NCI-H2029 (cell line): ENCODE measurements at places on chromosomes 2 and 18.

GRCh38 chr2:107597507-107597906 is 229.2 kb upstream of the RGPD4 start:
- no peak for DNase-seq

DNA sequence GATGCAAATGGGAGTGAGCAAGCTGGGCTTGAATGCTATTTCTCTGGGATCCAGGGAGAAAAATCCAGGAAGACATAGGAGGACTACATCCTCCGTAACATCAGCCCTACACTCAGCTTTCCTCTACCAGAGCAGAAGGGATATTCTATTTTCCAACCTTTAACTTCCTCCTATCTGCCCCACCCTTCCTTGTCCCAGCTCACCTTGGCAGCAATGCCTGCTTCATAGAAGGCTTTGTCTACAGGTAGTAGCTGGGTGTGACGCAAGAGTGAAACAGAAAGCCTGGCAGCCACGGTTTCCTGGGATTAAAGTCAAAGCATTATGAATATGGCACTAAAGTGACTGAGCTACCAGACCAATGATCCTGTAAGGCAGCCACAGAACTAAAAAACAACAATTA is 3.9 kb downstream of the KRTCAP3 start:
- DNase-seq = peak; percentile 91

DNA sequence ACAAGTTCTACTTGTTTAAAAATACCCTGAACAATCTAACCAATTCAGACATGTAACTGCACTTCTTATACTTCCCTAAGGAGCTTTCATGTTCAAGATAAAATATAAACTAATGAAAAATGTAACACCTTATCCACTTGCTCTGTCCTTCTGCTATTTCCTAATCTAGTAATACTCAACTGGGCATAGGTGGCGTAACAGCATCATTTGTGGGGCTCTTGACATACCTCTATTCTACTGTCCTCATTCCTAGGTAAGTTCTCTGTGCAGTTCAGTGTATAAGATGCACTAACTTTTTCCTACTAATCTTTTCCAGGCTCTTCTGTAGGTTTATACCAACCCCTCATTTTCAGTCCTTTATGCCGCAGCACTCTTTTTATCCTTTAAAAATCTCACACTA is 36.7 kb downstream of the PRKD3 start:
- no peak for DNase-seq

GRCh38 chr18:79496978-79497637 is 101.4 kb downstream of the NFATC1 start:
- no peak for DNase-seq

- DNase-seq = no peak
These were observed 311.8 kb upstream of the MMADHC start for GRCh38 chr2:149899390-149899789.

GRCh38 chr18:22194151-22194598 is 24.8 kb downstream of the GATA6 start:
- DNase-seq = no peak

DNA sequence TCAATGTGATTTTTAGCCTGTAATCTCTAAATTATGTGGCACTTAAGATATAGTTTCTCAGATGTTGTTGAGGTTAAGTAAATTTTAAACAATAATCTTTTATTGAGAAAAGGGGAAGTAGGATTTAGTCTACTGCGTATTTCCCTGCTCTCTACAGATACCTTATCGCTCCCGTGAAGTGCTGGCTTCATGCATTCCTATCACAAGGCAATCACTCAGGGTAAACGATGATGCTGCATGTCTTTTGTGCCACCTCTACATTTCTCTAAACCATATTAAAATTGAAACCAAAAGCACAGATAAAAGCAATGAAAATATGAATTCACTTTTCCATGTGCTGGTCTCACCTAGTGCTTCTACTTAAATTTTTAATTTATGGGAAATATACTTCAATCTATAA is 14.4 kb upstream of the RPE start:
- no peak for DNase-seq

- DNase-seq = peak; percentile 62
These were observed 87.1 kb downstream of the ITGB1BP1 start for GRCh38 chr2:9336241-9336575.

GRCh38 chr2:191691016-191691735 is 13.2 kb downstream of the NABP1 start:
- DNase-seq = peak; percentile 41

- DNase-seq = no peak
These were observed 1.8 kb downstream of the ZBTB7C start for GRCh38 chr18:48407358-48407757.

- DNase-seq = no peak
These were observed 209.3 kb downstream of the EIPR1 start for GRCh38 chr2:3168230-3168891.

- DNase-seq = no peak
These were observed 1860.6 kb upstream of the PIK3C3 start for GRCh38 chr18:40094441-40094840.

DNA sequence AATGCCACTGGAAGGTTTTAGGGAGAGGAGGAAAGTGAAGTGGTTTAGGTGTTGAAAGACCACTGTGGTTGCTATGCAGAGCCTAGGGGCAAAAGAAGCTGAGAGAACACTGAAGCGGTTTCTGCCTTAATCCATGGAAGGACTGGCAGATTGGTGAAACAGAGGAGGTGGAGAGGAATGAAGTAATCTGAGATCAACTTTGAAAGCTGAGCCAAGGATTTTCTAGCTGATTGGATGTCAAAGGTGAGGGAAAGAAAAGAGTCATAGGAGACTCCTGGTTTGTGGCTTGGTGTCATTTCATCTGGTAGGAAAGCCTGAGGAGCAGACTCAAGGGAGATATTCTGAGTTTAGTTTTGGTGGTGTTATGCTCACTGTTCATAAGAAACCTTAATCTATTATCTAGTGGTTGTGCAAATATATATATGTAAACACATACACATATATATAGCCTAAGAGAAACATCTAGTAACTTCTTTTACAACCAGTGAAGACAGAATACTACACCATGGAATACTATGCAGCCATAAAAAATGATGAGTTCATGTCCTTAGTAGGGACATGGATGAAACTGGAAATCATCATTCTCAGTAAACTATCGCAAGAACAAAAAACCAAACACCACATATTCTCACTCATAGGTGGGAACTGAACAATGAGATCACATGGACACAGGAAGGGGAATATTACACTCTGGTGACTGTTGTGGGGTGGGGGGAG is 134.1 kb upstream of the CREB1 start:
- no peak for DNase-seq

GRCh38 chr2:218961229-218961628 is 1.8 kb downstream of the CDK5R2 start:
- DNase-seq = no peak

DNA sequence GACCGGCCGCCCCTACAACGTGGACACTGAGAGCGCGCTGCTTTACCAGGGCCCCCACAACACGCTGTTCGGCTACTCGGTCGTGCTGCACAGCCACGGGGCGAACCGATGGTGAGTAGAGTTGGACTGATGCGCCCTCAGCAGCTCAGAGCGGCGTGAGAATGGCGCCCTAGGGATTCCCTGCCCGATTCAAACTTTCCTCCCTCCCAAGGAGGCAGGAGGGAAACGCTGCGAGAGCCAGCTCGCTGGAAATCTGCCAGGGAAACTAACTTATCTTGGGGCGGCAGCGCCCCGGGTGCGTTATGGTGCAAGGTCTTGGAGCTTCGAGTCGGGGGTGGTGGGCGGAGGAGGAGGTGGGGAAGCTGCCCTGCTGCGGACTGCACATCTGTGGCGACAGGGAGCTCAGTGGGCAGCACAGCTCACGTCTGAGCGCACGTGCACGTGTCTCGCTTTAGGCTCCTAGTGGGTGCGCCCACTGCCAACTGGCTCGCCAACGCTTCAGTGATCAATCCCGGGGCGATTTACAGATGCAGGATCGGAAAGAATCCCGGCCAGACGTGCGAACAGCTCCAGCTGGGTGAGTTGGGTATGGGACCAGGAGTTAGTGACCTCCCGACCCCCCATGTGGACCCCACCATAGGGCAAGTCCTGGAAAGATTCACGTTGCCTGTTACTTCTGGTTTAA is 697 bp downstream of the ITGA4 start:
- DNase-seq = no peak

DNA sequence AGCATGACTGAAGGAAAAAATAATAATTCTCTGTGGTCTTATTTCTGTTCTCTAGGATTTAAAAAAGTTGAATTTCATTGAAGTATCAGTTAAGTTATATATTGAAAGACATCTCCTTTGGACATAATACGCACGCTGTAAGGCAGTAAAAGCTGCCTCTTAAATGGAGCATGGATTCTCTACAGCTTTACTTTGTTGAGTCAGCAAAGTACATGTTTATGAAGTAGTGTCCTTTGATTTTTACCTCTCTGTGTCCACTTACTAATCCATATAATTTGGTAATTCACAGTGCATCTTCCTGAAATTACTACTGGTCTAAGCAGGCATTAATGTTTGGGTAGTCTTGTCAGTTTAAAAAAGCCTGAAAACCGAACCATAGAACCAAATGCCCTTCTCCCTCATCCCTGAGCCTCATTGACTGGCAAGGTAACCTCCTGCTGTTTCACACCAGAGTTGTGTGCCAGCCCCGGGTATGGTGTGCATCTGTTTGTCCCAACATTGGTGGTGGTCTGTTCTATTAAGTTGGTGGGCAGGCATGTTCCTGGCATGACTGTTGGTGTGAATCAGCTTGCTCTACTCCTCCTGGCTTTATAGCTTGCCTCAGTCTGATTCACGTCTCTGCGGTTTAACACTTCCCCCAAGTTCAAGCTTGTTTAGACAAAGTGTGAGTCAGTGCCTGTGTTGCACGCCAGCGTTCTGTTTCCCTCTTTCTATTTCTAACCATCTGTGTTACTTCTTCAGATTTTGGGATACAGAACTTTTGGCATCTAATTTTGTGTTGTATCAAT is 71.0 kb upstream of the ITM2C start:
- DNase-seq = no peak

- no peak for DNase-seq
These were observed 92.5 kb downstream of the EPB41L5 start for GRCh38 chr2:120105360-120105759.

- no peak for DNase-seq
These were observed 131.4 kb upstream of the SLC1A4 start for GRCh38 chr2:64857581-64858471.

DNA sequence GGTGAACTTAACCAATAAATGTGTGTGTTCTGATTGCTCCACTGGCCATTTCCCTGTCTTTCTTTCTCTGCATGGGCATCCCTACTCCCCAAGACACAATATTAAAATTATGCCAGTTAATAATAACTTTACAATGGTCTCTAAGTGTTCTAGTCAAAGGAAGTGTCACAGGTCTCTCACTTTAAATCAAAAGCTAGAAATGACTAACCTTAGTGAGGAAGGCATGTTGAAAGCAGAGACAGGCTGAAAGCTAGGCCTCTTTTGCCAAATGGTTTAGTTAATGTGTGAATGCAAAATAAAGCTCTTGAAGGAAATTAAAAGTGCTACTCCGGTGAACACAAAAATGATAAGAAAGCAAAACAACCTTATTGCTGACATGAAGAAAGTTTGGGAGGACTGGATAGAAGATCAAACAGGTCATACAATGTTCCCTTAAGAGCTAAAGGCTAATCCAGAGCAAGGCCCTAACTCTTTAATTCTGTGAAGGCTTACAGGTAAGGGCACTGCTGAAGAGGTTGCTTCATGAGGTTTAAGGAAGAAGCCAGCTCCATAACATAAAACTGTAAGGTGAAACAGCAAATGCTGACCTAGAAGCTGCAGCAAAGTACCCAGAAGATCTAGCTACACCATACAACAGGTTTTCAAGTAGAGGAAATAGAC is 44.0 kb upstream of the ARHGAP15 start:
- no peak for DNase-seq

DNA sequence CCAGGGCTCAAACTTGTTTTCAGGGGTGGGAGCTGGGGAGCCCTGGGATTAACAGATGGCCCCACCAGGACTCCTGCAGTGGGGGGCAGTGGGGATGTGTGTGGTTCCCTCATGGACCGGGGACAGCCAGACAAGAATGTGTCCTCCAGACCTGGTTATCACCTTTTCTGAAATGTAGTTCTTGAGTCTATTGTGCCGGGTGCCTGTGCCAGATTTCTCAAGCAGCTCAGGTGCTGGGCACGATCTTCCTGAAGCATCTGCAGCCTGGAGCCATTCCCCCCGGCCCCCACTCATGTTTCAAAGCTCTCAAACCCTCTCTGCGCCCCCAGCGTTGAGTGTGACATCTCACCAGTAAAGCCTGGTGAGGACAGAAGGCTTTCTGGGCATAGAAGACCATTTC is 48.4 kb upstream of the HAAO start:
- no peak for DNase-seq

DNA sequence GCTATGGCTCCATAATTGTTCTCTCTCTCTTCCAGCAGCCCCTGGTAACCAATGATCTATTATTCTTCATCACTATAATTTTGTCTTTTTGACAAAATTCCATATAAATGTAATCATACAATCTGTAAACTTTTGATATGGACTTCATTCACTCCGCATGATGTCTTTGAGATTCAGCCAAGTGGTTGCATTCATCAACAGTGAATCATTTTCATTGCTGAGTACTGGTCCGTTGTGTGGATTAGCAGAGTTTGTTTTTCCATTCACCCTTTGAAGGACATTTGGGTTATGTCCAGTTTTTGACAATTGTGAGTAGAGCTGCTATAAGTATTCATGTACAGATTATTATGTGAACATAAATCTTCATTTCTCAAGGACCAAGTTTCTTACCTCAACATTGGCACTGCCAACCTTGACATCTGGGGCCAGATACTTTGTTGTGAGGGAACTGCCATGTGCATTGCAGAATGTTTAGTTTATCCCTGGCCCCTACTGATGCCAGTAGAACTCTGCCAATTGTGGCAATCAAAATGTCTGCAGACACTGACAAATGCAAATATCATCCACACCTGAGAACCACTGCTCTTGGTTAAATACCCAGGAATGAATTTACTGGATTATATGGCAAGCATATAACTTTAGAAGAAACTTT is 48.4 kb upstream of the BCL2L11 start:
- peak; percentile 2 for DNase-seq

GRCh38 chr2:39379643-39380524 is 57.2 kb downstream of the MAP4K3 start:
- DNase-seq = peak; percentile 28

DNA sequence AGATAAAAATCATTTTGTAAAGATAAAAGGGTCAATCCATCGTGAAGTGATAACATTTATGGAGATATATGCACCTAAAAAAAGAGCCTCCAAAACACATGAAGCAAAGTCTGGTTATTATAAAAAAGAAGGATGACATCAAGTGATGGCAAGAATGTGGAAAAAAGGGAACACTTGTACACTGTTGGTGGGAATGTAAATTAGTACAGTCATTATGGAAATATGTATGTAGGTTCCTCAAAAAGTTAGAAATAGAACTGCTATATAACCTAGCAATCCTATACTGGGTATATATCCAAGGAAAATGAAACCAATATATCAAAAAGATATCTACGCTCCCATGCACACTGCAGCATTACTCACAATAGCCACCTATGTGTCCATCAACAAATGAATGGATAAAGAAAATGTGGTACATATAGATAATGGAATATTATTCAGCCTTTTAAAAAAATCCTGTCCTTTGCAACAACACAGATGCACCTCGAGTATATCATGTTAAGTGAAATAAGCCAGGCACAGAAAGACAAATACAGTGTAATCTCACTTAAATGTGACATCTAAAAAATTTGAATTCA is 28.9 kb downstream of the ABCB11 start:
- DNase-seq = no peak

- DNase-seq = peak; percentile 36
These were observed 45.3 kb upstream of the PSME4 start for GRCh38 chr2:54015798-54016699.
